ENCODE measurements at places on chromosomes 2 and 18.

DNA sequence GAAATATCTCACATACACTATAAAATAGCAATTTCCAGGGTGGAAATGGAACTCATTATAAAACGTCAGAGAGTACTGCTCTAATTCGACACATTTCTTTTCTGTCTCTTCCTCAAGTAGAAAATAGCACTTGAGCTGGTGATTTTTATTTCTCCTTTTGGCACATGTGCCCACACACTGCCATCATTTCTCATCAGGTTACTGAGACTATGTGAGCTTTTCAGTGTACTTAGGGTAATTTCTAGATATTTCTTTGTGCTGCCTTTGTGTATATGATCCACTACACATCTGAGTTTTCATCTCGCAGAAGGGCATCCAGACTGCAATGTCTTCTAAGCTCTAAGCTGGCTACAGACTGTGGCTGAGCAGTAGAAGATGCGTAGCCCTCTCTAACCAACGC is 62.1 kb upstream of the PGAP1 start:
- peak; percentile 33 for DNase-seq

DNA sequence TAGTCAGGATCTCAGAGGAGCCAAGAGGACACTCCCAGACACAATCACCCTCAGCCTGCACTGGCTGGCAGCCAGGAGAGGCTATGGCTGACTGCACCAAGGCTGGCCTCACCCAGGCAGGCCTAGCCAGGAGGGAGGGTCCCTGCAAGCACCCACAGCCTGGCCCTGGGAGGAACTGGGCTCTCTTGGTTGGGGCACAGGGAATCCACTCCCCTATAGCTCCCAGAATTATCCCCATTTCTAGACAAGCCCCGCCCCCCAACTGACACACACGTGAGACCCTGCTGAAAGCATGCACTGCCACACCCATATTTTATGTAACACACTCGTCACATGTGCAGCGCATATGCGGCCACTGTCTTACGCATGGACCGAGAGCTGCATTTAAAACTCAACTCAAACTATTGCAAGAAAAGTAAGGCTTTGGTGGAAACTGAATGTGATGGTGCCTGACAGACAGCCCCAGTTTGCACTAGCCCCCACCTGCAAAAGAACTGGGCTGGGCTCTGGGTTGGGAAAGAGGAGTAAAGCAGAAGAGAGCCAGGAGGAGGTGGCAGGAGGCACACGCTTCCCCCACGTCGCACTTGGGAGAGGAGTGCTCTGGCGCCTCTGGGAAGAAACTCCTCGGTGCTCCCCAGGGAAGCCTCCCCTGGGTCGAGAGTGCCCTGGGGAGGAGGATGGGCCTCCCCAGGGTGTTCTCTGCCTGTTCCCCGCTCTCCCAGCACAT is 28.9 kb upstream of the ARHGEF4 start:
- no peak for DNase-seq

DNA sequence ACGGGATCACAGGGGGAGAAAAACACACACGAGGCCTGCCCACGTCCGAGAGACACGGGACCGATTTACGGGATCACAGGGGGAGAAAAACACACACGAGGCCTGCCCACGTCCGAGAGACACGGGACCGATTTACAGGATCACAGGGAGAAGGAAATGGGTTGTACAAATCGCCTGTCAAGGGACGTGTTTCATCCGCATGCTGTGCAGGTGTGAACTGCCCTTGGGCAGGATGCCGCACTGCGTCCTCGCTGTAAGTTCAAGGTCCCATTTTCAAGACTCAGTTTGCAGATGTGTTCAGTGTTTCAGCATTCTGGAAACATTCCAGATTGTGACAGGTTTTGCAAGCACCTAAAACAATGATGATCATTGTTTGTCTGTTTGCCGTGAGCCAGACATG is 2.3 kb upstream of the KCNG2 start:
- DNase-seq, result no peak

DNA sequence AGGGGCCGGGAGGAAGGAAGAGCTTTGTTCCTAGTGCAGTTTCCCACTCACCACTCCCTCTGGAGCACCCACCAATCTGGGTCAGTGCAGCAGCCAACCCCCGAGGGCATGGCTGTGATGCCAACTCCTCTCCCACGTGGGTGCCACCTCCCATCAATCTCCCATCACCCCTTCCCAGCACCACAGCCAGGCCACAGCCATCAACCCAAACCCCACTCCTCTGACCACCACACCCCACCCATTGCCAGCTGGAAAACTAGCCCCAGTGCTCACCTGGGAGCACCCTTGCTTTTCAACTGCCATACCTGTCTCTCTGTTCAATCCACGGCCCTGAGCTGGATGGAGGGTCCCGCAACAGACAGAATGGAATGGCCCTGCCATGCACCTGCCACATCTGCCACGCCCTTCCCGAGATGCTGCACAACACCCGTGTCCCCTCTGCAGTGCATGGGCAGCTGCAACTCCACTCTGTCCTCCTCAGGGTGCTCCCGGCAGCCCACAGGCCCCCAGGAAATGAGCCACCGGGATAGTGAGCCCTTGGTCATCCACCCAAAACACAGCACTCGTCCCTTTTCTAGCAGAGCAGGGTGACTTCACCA is 112.4 kb upstream of the ID2 start:
- no peak for DNase-seq

DNA sequence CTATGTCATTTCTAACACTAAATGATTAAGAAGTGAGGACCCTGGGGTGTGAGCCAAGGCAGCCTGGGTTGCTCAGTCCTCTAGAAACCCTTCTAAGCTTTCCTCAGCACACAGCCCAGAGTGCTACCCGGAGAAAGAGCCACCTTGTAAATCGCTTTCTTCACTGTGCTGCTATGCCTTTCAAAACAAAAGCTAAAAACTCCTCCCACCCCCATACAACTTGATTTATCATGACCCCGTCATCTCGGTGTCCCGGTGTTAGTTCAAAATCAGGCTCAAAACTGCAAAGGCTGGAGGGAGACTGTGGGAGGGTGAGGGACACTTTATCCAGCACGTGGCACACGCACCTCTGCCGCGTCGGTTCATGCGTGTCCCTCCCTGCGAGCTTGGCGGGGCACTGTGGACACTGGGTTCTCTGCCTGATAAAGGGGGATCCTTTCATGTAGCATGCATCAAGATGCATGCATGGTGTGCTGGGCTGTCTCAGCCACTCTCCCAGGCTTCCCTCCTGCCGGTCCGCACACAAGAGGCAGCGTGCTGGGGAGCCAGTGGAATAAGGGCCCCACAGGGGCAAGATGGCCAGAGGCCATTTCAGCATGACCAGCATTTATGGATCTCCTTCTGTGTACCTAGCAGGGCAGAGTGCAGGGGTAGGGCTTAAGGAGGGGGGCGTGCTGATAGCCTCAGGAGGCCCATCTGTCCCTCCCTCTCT is 170.4 kb downstream of the SMAD7 start:
- DNase-seq, result no peak

GRCh38 chr2:166517533-166518061 is 23.5 kb upstream of the SCN7A start:
- no peak for DNase-seq

GRCh38 chr18:25992566-25992965 is 97.8 kb downstream of the SS18 start:
- DNase-seq, result no peak
